ENCODE measurements at places on chromosomes 12 and 14.

- no peak for DNase-seq
Measured at GRCh38 chr14:52033101-52033642, 35.7 kb downstream of the NID2 start.

DNA sequence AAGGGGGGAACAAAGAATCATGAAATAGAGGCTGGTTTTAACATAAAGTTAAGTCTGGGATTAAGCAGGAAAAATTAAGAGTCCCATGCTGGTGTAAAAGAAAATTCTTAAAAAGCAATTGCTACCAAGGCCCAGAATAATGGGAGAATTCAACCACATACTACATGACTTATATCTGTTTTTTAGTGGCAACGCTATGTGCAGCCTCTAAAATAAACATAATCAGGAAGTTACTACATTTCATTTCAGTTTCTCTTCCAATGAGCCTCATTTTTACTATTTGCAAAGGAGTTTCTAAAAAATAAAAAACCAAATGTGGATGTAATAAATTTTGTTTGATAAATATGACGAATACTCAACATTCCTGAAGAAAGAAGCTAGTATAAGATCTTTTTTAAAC is 58.1 kb downstream of the CPNE8 start:
- DNase-seq, result no peak

DNA sequence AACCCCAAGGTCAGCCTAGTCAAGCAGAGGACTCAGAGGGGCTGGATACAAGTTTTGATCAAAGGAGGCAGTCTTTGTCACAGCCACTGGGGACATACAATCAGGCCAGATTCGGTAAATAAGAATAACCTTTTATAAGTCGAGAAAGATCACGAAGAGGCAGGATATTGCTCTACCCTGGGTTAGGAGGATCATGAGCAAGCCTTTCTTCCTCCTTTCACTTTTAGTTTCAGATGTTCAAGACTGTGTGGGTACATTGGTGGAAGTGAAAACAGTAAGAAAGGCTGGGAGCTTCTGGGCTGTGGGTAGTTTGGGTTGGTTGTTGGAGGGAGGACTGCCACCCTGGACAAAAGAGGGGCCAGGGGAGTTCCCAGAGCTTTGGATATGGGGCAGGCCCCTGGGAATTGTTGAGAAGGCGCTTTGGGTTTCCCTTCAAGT is 127.7 kb downstream of the SNAPC1 start:
- DNase-seq, result no peak

DNA sequence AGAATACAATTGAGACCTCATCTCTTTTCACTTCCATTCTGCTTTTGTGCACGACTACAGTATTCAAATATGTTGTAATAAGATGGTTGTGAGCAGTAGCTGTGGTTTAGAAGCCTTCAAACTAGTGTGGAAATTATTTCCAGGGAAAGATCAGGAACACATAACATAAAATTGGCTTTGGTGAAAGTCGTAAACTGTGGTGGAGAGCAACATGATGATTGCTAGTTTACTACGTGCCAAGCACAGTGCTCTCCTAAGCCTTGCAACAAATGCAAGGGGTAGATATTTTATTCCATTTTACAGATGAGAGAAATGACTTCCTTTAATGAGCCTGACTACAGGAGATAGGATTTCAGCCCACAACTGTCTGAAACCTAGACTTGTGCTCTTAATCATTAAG is 172.4 kb upstream of the LMNTD1 start:
- no peak for DNase-seq

DNA sequence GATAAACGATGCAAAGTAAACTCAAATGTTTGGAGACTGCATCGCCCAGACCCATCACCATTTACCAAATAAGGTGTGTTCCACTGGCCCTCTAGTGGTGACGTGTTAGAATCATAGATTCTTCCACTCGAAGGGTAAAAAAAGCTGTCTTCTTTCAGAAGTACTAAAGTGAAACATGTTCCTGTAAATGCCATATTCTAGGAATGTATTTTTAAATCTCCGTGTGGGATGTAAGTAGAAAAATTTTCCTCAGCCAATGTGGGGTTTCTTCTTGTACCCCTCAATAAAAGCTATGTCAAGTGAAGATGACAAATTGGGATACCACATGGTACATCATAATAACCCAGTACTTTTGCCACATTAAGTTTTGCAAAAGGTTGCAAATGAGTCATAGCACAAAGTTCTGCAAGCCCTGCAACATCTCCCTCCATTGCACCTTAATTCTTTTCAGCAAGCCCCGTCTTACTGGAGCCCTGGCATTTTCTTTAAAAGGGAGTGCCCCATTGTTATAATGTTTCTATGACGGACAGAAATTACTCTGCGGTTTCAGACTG is 100.8 kb downstream of the CCER1 start:
- peak; percentile 14 for DNase-seq

DNA sequence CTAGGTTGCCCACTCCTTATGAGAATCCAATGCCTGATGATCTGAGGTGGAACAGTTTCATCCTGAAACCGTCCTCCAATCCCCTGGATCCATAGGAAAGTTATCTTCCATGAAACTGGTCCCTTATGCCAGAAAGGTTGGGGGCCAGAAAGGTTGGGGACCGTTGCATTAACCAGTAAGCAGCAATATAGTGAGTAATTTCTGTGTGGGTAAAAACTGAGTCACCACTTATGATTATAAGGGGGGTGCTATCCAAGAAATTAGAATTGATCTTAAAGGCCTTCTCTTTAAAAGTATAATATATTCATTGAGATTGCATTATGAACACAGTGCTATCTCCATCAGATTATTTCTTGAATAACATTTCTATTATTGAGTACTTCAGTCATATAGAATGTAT is 97.2 kb downstream of the PCNX1 start:
- DNase-seq, result no peak

GRCh38 chr14:96104469-96105057 is 65.4 kb downstream of the C14orf132 start:
- peak; percentile 54 for DNase-seq

GRCh38 chr12:121858662-121859572 is at the start of gene HPD:
Gene HPD (minus strand): TSS chr12:121858859. CDS start chr12:121858823, 36 bp downstream.
- DNase-seq, result no peak

GRCh38 chr12:108757856-108758255 is 26.5 kb upstream of the CORO1C start:
- DNase-seq, result no peak

- no peak for DNase-seq
Measured at GRCh38 chr12:48366131-48366530, 15.4 kb upstream of the ZNF641 start.

GRCh38 chr12:103924761-103925641 is 5.2 kb upstream of the HSP90B1 start:
- DNase-seq, result peak; percentile 49

- DNase-seq, result no peak
Measured at GRCh38 chr12:64621257-64621942, 11.1 kb downstream of the RASSF3 start.

DNA sequence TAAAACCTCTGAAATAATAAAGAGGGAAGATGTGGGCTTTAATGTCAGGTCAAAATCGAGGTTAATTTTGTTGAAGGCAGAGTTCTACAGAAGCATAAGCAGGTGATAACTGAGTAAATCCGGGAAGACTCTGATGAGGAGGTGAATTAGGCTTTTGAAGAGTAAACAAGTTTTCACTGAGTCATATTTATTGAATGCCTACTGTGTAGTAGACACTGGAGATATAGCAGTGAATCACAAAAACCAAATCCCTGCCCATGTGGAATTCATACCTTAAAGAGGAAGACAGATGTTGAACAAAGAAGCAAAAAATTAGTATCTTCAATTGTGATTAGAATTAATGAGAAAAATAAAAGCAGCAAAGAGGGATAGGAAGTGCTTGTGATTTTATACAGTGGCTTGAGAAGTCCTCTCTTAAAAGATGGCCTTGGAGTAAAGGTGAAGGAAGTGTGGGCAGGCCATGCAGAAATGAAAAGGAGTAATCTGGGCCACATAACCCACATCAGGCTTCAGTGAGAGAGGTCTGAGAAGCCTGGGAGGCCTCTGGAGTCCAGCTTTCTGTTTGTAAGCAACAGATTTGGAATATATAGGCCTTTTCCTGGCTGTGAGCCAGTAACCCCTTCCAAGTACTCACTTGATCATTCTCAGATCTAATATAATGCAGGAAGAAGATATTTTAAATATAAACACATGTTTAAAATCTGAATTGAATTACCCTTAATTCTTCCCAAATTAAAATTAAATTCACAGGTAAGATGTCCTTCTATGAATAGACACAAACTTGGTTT is 46.7 kb downstream of the BHLHE41 start:
- no peak for DNase-seq

GRCh38 chr12:87813476-87814234 is 215.5 kb downstream of the C12orf50 start:
- no peak for DNase-seq

DNA sequence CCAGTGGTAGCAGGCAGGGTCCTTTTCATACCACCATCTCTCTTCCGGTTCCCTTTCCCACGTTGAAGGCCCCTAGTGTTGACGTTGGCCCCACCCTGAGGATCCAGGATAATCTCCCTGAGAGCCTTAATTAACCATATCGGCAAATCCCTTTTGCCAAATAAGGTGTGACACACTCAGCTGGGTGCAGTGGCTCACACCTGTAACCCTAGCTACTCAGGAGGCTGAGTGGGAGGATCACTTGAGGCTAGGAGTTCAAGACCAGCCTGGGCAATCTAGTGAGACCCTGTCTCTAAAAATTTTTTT is 2.8 kb upstream of the TMEM119 start:
- no peak for DNase-seq

GRCh38 chr12:71393625-71394024 is 46.0 kb upstream of the LGR5 start:
- no peak for DNase-seq

DNA sequence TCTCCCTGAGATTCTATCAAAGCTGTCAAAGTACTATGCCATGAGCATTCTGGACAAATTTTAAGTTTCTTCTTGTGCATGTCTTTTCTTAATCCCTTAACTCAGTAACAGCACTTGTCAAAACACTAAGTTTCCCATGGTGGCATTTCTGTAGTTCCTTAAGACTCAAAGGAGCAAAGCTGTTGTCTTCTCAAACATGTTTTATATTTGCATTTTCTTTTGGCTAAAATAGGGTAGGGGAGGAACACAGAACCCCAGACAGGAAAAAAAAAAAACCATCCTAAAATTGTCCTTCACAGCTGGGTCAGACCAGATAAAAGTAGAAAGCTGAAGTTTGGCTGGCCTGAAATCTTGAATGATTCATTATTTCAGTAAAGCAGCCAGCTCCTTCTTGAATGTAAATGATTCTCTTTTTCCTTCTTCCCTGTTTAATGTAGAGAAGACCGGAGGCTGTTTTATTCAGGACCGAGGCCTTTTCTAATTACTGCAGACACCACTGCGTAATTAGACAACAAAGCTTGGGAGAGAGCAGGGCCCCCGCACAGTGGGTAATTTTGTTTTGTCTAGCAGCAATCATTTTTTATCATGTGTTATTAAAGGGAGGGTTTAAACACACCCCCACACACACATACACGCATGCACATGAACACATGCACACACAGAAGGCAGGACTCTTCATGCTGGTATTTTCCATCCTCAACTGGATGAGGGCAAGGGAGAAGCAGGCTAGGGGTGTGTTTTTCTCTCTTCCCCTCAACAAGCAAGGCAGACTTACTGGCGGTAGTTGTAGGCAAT is 51.0 kb downstream of the PAH start:
- no peak for DNase-seq
